Non-pigmented ciliary epithelial cell (primary cell): ENCODE measurements at places on chromosomes 13 and 19.

DNA sequence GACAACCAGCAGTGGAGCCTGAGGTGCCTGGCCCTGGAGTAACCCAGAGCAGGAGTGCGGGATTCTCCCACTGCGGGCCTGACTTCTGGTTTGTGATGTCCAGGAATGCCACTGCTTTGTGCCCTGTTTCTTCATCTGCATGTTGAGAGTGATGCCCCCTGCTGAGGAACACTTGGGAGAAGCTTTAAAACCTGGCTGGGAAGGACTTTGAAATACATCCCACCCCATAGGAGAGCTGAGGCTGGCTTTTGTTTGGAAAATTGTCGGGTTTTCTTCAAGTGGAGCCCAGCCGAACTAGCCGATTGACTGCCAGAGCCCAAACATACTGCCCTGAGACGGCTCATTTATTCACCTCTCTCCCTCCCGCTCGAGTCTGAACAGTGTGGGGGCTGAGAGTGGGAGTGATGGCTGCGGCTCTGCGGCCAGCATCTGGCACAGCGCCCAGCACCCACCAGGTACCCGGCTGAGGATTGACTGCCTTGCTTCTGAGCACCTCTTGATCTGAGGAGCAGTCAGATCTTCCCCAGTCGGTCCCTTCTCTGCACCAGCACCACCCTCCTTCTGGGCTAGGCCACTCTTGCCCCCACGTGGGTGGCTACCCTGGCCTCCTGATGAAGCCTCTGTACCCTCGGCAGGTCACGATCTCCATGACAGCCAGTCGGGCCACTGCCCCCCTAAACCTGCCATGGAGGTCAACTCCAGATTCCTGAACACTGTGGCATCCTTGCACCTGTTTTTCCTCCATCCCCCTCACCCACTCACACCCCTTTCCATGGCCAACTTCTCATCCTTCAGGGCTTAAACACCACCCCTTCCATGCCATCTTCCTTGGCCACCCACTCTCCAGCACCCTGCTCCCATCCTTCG is 148.9 kb downstream of the SIPA1L3 start:
- no peak for DNase-seq

GRCh38 chr13:53343361-53343744 is 314.7 kb downstream of the OLFM4 start:
- DNase-seq: no peak

DNA sequence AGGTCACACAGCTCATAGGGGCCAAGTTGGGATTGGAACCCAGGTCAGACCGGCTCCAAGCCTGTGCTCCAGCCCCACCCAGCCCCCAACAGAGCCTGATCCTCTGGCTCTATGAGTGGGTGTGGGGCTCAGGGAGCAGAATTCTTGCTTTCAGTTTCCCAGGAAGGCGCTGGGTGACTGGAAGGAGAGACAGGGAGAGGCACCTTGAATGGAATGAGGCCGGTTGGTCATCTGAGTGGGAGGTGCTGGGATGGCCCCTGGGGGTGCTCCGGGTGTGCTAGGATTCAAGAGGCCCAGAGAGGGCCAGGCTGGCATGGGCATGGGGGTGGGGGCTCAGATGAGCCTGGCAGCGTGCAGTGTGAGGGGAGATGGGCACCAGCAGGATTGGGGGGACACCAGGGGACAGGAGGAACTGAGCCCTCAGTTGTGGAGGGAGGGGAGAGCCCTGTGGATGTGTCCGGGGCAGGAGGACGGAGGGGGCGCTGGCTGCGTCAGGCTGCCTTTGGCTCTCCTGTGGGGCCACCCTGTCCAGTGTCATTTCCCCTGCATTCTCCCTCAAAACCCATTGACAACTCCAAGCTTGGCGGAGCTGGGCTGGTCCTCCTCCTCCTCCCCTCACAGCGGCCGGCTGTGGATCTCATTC is 31.2 kb upstream of the ANKRD10 start:
- DNase-seq: no peak

GRCh38 chr13:97892717-97893116 is 60.8 kb upstream of the IPO5 start:
- no peak for DNase-seq

GRCh38 chr13:66716538-66716937 is 513.6 kb downstream of the PCDH9 start:
- DNase-seq: no peak

GRCh38 chr13:99757756-99758459 is 213.7 kb downstream of the ZIC5 start:
- DNase-seq: no peak

GRCh38 chr13:114282041-114282670 is 755 bp downstream of the UPF3A start:
- DNase-seq: no peak

GRCh38 chr19:51148580-51148979 is 6.5 kb downstream of the SIGLEC7 start:
- DNase-seq: no peak
